CD4-positive, alpha-beta T cell treated with Interleukin-6 at 100 ng/mL for 8 hours (primary cell): ENCODE measurements at places on chromosomes 3 and 15.

- DNase-seq: no peak
Measured at GRCh38 chr3:117499189-117499870, 789.8 kb downstream of the TUSC7 start.

GRCh38 chr3:47890828-47891612, 88.1 kb downstream of the DHX30 start:
- no peak for DNase-seq

DNA sequence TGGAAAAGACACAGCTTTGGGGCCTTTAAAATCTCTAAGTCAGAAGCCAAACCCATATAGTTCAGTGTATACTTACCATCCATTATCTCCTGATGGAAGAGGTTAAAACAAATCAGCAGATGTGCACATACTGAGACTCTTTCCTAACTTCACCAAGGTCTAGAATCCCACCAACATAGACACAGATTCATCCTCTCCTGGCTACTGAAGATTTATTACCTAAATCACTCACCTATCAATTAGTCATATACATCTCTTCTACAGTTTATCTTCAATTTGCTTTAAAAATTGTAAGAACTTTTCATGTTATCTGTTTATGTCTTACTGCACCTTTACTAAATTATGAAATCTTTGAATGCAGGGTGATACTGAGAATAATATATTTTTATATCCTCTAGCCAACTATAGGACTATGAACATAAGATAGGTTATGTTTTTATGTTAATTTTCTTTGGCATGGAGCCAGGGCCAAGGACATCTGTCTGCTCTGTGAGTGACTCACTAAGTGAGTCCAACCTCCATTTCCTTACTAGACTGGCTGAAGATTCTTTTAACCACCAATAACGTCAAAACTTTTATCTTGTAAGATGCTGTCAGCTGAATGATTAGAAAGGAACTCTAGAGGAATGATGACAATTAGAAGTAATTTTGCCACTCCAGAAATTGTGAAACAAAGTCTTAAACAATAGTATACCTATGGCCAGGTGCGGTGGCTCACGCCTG, 397.6 kb downstream of the FOXP1 start:
- peak; percentile 52 for DNase-seq

GRCh38 chr3:13002398-13003124, 70.7 kb downstream of the IQSEC1 start:
- no peak for DNase-seq

DNA sequence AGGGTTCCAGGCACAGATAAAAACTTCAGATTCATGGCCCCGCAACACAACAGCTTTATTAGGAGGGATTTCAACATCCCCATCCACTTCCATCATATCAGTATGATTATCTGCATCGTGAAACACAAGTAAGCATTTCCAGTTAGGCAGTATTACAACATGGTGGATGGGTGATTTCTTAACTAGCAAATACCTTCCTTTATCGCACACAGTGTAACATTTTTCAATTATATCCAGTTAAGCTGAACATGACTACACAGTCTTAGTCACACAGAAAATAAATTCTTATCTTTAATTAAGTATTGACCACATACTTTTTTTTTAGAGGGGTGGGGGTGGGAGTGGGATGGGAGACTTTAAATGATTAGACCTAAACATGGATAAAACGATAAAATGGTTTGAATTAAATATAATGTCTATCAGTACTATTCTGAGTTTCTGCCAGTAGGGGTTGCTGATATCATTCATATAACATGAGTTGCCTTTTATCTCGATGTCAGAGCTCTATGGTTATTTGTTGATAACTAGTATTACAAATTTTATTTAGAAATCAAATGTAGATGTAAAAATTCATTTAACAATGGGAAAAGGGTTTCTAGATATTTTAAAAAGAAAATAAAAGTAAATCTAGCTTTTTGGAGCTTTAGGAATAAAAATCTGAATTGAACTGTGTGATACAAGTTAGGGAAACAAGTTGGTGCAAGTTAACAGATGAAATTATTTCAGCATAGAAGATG, 146.6 kb downstream of the TBL1XR1 start:
- DNase-seq: peak; percentile 41

DNA sequence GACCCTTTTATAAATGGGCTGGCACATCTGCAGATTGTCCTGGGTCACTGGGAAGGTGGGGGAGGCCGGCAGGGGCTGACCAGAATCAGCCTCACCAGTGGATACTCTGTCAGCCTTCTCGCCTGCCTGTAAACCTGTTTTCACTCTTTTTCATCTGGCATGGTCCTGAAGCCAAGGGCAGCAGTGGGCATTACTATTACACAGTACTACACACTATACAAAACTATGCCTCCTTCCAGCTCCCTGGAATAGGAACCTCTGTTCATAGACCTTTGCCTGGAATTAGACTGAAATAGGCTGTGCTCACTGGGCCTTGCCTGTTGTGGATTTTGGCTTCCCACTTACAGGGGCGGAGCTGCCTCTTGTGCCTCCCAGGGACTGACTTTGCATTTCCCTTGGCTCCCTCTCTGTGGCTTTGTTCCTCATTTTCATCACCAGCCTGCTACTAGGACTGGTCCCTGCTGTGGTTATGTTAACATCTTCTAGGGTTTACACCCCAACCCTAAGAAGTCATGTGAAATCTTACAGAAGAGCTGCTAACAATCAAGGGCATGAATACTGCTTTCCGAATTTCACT, 120.7 kb downstream of the FNDC3B start:
- no peak for DNase-seq

GRCh38 chr15:64222573-64223366, 59.9 kb upstream of the PPIB start:
- no peak for DNase-seq

DNA sequence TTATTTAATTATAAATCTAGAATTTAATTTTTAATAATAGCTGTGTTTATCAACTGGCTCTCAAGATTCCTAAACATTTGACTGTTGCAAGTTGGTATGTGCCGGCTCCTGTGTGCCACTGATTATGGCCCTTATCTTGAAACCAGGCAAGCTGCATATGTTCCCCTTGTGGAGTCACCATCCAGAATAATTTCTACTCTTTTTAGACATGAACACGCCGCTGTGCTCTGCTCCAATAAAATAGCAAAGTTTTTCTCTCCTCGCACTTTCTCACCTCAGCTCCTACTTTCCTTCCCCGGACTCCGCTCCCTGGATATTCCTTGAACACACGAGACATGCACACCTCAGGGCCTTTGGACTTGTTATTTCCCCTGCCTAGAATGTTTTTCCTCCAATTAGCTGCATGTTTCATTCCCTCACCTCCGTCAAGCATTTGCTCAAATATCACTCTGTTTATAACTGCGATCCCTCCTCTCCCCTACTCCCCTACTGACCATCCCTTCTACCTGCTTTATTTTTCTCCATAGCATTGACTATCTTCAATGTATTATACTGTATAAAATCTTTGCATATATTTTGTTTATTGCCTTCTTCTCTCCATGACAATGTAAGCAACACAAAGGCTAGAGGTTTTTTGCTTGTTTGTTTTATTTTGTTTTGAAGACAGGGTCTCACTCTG, 26.1 kb upstream of the ERICH6 start:
- no peak for DNase-seq
